ENCODE measurements at places on chromosomes 1 and 21.

GRCh38 chr1:167474191-167474641 lies 44.1 kb downstream of the CD247 start:
- peak; percentile 53 for DNase-seq

- DNase-seq, result no peak
These were observed 5.3 kb downstream of the KRTAP10-1 start for GRCh38 chr21:44534688-44535087.

DNA sequence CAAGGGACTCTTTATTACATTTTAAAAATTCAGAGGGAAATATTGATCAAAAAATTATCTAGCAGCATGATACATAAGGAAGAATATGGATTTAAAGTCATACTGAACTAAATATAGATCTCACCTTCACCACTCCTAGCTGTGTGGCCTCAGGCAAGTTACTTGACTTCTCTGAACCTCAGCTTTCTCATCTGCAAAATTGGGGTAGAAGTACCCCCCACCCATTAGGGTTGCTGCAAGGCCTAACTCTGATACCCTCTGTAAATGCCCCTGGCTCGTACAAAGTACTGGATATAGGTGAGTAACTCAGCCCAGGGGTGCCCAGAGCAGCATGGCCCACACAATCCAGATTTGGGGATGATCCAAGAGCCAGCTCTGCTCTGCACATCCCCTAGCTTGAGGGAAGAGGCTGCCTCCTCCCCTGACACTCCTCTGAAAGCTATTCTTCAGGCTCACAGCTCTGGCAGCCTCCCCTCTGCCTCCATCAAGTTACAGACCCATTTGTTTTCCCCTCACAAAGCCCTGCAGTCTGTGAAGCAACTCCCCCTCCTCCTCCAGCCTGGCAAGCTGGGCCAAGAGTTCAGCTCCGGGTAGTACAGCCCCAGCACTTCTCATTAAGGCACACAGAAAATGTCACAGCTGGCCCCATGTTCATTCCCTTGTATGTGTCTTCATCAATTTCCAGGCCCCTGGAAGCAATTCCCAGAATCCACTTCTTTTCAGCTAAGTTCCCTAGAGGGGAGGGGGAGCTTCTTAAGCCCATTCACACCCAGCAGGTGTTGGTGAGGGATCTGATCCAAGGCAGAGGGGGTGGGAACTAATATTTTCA lies 143.7 kb downstream of the PLPP3 start:
- DNase-seq, result no peak

GRCh38 chr1:72846476-72847278 lies 564.3 kb upstream of the NEGR1 start:
- no peak for DNase-seq

GRCh38 chr1:222182641-222183040 lies 365.3 kb downstream of the HHIPL2 start:
- DNase-seq, result no peak

GRCh38 chr1:164561007-164561406 lies 2.0 kb downstream of the PBX1 start:
- no peak for DNase-seq

- no peak for DNase-seq
These were observed 13.7 kb upstream of the PLPPR5 start for GRCh38 chr1:99018313-99018712.

DNA sequence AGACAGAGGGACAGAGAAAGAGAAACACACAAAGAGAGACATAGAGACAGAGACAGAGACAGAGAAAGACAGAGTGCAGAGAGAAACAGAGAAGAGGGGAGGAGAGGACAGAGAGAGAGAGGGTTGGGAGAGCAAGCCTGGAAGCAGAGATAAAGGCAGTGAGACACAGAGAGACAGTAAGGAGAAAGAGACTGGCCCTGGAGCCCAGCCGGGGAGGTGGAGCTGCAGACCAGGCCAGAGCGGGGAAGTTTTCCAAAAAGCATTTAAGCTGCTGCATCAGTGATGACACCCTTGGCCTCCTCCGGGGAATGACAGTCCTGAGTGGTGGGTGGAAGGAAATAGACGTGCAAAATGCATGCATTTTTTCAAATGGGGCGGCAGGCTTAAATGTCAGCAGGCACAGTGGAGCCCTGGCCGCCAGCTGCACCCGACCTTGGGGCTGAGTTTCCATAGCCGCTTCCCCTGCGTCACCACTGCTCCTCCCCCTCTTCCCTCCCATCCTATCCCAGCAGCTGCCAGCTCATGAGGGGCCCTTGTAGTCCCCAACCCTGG lies 95.4 kb upstream of the KLHDC7A start:
- DNase-seq, result no peak

DNA sequence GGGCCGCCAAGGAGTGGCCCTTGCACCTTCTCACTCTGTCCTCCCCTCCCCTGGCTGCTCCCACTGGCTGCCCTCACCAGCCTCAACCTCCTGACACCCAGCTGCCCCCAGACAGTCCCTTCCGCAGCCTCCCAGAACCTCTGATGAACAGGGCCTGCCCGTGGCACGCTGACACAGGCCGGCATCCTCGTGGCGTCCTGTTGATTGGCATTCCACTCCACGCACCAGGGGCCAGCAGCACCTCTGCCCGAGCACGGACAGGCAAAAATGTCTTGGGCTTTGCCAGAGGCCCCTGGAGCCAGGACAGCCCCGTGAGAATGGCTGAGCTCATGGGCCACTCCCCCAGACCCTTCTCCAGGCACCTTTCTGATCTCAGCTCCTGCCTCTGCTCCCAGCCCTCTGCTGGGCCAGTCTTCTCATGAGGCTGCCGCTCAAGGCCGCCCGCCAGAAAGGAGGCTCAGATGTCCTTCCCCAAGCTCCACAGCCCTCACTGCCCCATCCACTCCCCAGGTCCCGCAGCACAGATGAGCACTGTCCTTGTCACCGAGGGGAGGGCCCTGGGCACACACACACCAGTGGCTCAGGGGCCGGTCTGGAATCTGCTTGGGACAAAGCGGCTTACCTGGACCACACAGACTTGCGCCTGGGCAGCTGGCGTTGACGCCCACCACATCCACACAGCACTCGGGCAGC lies 15.8 kb upstream of the RNF223 start:
- DNase-seq, result no peak

DNA sequence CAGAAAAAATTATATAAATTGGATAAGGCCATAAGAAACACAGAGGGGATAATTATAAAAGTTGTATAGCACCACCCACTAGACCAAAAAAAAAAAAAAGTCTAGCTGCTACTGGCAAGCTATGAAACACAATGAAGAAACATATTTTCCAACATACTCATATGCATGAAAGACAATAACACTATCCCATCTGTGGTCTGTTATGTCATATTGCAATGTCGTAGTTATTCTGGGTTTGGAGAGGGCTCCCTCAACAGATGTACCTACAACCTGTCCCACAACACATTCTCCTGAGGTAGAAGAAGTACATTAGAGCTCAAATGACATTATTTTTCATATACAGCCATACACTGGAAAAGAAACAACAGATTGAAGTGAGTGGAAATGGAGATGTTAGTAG lies 517.6 kb upstream of the ADGRL4 start:
- no peak for DNase-seq
